ENCODE measurements at places on chromosomes 5 and 9. TPM values are rescaled to one million over a fixed set of nuclear protein-coding genes. Genes with fewer than 3 reads are reported as not detected.

DNA sequence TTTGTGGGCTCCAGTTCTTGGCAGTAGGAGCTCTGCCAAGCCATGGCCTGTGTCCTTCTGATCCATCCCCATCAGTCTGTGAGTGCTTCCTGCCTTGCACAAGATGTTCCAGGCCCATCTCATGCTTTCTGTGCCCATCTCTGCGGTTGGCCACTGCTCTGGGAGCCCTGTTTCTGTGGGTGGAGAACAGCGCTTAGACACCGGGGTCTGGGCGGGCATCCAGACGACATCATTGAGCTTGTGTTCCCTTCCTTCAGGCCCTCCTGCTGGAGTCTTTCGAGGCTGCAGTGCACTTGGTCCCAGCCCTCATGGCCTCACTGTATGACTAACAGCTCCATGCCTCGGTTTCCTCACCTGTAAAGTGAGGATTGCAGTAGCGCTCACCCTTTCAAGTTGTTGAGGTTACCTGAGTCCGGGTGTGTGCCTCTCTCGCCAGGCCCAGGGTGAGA, 14.9 kb upstream of the CARD19 start:
- H3K4me3 ChIP-seq = no peak overlapping the region
- H3K36me3 ChIP-seq = peaks cover 17% of the 10 kb centered on the region
- no peak for DNase-seq
- no peaks in the 10 kb centered on the region for H3K27me3 ChIP-seq

GRCh38 chr9:19615036-19615624, 173.7 kb downstream of the SLC24A2 start:
- no peak overlapping the region for H3K4me3 ChIP-seq
- DNase-seq = no peak
- H3K36me3 ChIP-seq = no peaks in the 10 kb centered on the region

GRCh38 chr5:116951219-116951618, 376.6 kb upstream of the SEMA6A start:
- no peak overlapping the region for H3K27ac ChIP-seq
- H3K27me3 ChIP-seq = no peaks in the 10 kb centered on the region
- H3K36me3 ChIP-seq = no peaks in the 10 kb centered on the region
- no peak for DNase-seq
- H3K4me3 ChIP-seq = no peak overlapping the region
- H3K4me1 ChIP-seq = no peaks in the 10 kb centered on the region

GRCh38 chr5:140927228-140927573, 1.1 kb downstream of the PCDHAC1 start:
- no peaks in the 10 kb centered on the region for H3K36me3 ChIP-seq
- H3K27ac ChIP-seq = no peak overlapping the region
- peak overlapping the region; percentile 67 for H3K4me3 ChIP-seq
- peaks cover 6% of the 10 kb centered on the region for H3K4me1 ChIP-seq

GRCh38 chr5:78738104-78738503, 89.5 kb upstream of the LHFPL2 start:
- no peak overlapping the region for H3K27ac ChIP-seq
- H3K4me1 ChIP-seq = no peaks in the 10 kb centered on the region
- H3K36me3 ChIP-seq = no peaks in the 10 kb centered on the region
- H3K27me3 ChIP-seq = no peaks in the 10 kb centered on the region

DNA sequence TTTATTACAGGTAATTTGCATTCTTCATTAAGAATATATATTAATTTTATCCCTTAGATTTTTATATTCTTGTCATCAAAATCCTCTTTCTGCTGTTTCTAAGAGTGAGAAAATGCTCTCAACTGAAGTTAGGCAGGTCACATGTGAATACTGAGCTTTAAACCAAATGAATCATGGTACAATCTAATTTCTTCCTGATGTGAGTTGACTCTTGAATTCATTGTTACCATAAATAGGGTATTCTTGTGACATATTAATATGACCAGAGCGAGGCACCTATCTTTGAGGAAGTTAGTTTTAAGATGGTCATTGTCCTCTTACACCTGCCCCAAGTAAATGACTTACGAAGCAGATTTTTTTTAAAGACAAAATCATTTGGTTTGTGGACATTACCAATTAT, 17.4 kb downstream of the C9orf85 start:
- no peaks in the 10 kb centered on the region for H3K4me1 ChIP-seq
- H3K36me3 ChIP-seq = no peaks in the 10 kb centered on the region
- no peak overlapping the region for H3K4me3 ChIP-seq
- no peak for DNase-seq
- no peaks in the 10 kb centered on the region for H3K27me3 ChIP-seq

GRCh38 chr5:10913181-10913810, 152.3 kb upstream of the DAP start:
- H3K4me1 ChIP-seq = no peaks in the 10 kb centered on the region
- H3K27me3 ChIP-seq = no peaks in the 10 kb centered on the region
- H3K4me3 ChIP-seq = no peak overlapping the region
- H3K36me3 ChIP-seq = no peaks in the 10 kb centered on the region

DNA sequence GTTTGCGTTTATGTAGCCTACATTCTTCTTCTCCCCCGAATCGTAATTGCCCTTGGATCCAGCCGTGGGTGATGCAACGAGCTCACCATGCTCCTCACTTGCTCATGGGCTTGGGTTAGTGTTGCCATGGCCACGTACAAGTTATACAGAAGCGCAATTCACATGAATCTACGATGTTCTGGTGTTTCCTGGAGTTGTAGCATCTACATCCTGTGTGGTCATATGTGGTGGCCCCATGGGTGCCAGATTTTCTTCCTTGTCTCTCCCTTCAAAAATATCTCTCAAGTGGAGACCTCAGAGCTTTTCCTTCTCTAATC, 115.3 kb downstream of the TLE4 start:
- no peaks in the 10 kb centered on the region for H3K27me3 ChIP-seq
- H3K36me3 ChIP-seq = no peaks in the 10 kb centered on the region
- no peaks in the 10 kb centered on the region for H3K4me1 ChIP-seq
- peak overlapping the region; percentile 50 for H3K27ac ChIP-seq
- DNase-seq = no peak

- H3K4me3 ChIP-seq = no peak overlapping the region
- no peaks in the 10 kb centered on the region for H3K27me3 ChIP-seq
- H3K27ac ChIP-seq = no peak overlapping the region
- no peak for DNase-seq
- no peaks in the 10 kb centered on the region for H3K36me3 ChIP-seq
- H3K4me1 ChIP-seq = no peaks in the 10 kb centered on the region
Observed at GRCh38 chr5:50658246-50658645, 8.2 kb upstream of the PARP8 start.

DNA sequence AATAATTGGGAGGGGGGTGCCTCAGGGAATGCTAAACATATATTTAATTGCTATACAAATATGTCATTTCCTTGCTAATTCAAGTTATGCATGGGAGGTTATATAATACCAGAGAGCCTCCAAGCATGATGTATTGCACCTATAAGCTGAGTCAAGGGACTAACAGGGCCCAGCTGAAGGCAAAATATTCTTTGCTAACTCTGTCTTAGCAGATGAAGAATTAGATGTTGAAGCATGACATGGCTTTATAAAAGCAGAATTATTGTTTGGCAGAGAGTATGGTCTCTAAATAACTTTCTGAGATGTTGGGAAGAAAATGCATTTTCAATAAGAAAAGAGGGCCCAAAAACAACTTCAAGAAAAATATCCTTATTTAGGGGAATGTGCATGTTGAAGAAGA, 60.4 kb downstream of the SGCD start:
- no peak for DNase-seq
- H3K36me3 ChIP-seq = no peaks in the 10 kb centered on the region
- no peaks in the 10 kb centered on the region for H3K4me1 ChIP-seq
- H3K27me3 ChIP-seq = no peaks in the 10 kb centered on the region
- no peak overlapping the region for H3K27ac ChIP-seq
- H3K4me3 ChIP-seq = no peak overlapping the region

DNA sequence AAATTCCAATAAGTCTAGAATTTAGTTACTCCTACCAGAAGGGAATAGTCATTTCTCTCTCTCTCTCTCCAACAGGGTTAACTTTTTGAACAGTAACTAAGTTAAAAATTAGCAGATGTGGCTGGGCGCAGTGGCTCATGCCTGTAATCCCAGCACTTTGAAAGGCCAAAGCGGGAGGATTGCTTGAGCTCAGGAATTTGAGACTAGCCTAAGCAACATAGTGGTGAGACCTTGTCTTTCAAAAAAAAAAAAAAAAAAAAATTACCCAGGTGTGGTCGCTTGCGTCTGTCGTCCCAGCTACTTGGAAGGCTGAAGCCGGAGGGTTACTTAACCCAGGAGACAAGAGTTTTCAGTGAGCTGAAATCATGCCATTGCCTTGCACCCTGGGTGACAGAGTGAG, 639.7 kb downstream of the PTPRD start:
- H3K4me1 ChIP-seq = no peaks in the 10 kb centered on the region
- no peaks in the 10 kb centered on the region for H3K36me3 ChIP-seq
- H3K4me3 ChIP-seq = no peak overlapping the region
- no peaks in the 10 kb centered on the region for H3K27me3 ChIP-seq

The CACNA1B gene
- not detected for total RNA-seq

The PDE6A gene
- not detected for total RNA-seq

- H3K27ac ChIP-seq = no peak overlapping the region
- DNase-seq = no peak
- no peaks in the 10 kb centered on the region for H3K27me3 ChIP-seq
- peaks cover 2% of the 10 kb centered on the region for H3K36me3 ChIP-seq
- no peaks in the 10 kb centered on the region for H3K4me1 ChIP-seq
- H3K4me3 ChIP-seq = no peak overlapping the region
Observed at GRCh38 chr5:6497262-6497661, 48.6 kb downstream of the UBE2QL1 start.

DNA sequence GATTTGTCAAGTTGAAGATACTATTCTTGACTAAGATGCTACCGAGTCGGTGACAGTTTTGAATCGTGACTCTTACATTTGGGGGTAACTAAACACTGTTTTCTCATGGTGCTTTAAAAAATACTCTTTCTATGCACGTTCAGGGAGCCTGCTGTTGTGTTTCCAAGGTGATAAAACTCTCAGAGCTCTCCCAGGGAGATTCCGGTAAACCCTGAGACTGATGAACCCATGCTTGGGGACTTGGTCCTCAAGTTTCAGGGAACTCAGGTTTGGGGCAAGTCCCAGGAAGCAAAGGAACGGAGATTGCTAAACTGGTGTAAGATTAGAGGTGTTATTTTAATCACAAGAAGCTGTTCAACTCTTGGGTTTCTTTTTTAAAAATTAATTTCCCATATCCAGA, 1.4 kb downstream of the GDA start:
- H3K4me3 ChIP-seq = no peak overlapping the region
- H3K4me1 ChIP-seq = no peaks in the 10 kb centered on the region
- H3K36me3 ChIP-seq = no peaks in the 10 kb centered on the region
- no peaks in the 10 kb centered on the region for H3K27me3 ChIP-seq
- no peak for DNase-seq
- H3K27ac ChIP-seq = no peak overlapping the region

The LCN15 gene
- not detected for total RNA-seq

GRCh38 chr5:154005648-154006047, 33.1 kb downstream of the FAM114A2 start:
- H3K4me1 ChIP-seq = no peaks in the 10 kb centered on the region
- H3K4me3 ChIP-seq = no peak overlapping the region
- no peak for DNase-seq
- H3K36me3 ChIP-seq = peaks cover 37% of the 10 kb centered on the region
- H3K27me3 ChIP-seq = no peaks in the 10 kb centered on the region

GRCh38 chr5:57232293-57233033, 58.6 kb downstream of the GPBP1 start:
- no peaks in the 10 kb centered on the region for H3K4me1 ChIP-seq
- DNase-seq = no peak
- peak overlapping the region; percentile 0 for H3K27ac ChIP-seq
- H3K4me3 ChIP-seq = no peak overlapping the region
- no peaks in the 10 kb centered on the region for H3K27me3 ChIP-seq

GRCh38 chr9:126956917-126957686, 42.5 kb downstream of the RALGPS1 start:
- no peaks in the 10 kb centered on the region for H3K4me1 ChIP-seq
- H3K36me3 ChIP-seq = no peaks in the 10 kb centered on the region
- peak overlapping the region; percentile 58 for H3K27ac ChIP-seq
- no peak for DNase-seq
- no peak overlapping the region for H3K4me3 ChIP-seq

The PPP1R26 gene
- 25.5 TPM for total RNA-seq

DNA sequence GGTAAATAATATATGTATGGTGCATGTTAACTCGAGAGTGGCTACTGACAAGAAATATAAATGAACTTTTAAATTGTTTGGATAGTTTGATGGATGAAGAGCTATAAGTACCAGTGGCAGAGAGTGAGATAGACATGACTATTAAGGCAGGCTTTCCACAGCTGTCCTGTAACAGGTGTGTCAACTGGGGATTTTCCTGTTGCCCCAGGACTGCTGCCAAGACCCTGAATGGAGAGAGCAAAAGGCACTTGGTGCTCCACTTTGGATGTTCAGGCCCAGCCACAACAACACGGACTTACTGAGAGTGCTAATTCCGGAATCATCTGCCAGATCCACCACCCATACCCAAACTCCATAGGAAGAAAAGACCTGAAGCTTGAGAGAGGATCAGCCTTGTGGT, 215.1 kb downstream of the SEC61B start:
- DNase-seq = no peak
- H3K27ac ChIP-seq = no peak overlapping the region
- H3K36me3 ChIP-seq = no peaks in the 10 kb centered on the region
- H3K27me3 ChIP-seq = no peaks in the 10 kb centered on the region
- H3K4me3 ChIP-seq = no peak overlapping the region

Measured in ascending aorta (tissue), 2 donors.